ENCODE measurements at places on chromosomes 3 and 15. TPM values are rescaled to one million over a fixed set of nuclear protein-coding genes. Genes with fewer than 3 reads are reported as not detected.

The UBE2E2 gene
- 75.9 TPM for total RNA-seq

The FANCD2OS gene
- total RNA-seq = not detected

The EIF4A2 gene
- 165 TPM for total RNA-seq

The PDE12 gene
- 3.5 TPM for total RNA-seq

The SYNPR gene
- total RNA-seq = 1.0 TPM

The KLF15 gene
- 21.4 TPM for total RNA-seq

The UBA7 gene
- 76.3 TPM for total RNA-seq

The GOLGA8M gene
- total RNA-seq = not detected

The NEDD4 gene
- 29.2 TPM for total RNA-seq

Data from stomach (tissue), 19 donors.